Muscle of leg (tissue), 16 donors: ENCODE measurements at places on chromosomes 1 and 21. TPM values are rescaled to one million over a fixed set of nuclear protein-coding genes. Genes with fewer than 3 reads are reported as not detected.

C1orf232 gene
- not detected for polyA plus RNA-seq

PLCH2 gene
- polyA plus RNA-seq: 1.3 TPM

SELENBP1 gene
- polyA plus RNA-seq: 36.5 TPM

NPHS2 gene
- polyA plus RNA-seq: not detected

ST3GAL3 gene
- polyA plus RNA-seq: 30.8 TPM

ANGEL2 gene
- 22.0 TPM for polyA plus RNA-seq

NHLH1 gene
- 0.34 TPM for polyA plus RNA-seq

PLA2G4A gene
- 4.1 TPM for polyA plus RNA-seq

CFHR5 gene
- polyA plus RNA-seq: not detected

ZNF593OS gene
- 0.88 TPM for polyA plus RNA-seq

CYP4X1 gene
- polyA plus RNA-seq: 3.1 TPM

VPS26C gene
- 29.0 TPM for polyA plus RNA-seq

RAB42 gene
- polyA plus RNA-seq: 7.5 TPM

PCBP3 gene
- polyA plus RNA-seq: 1.7 TPM

CLEC20A gene
- polyA plus RNA-seq: not detected

MAGOH gene
- 45.6 TPM for polyA plus RNA-seq

PROX1 gene
- polyA plus RNA-seq: 13.8 TPM

ATAD3C gene
- 0.63 TPM for polyA plus RNA-seq

SLC35F3 gene
- 0.35 TPM for polyA plus RNA-seq

PTPRC gene
- 5.1 TPM for polyA plus RNA-seq

GIPC2 gene
- polyA plus RNA-seq: 2.0 TPM

SMCP gene
- polyA plus RNA-seq: not detected

CYP4A11 gene
- polyA plus RNA-seq: 0.61 TPM

PTGER3 gene
- polyA plus RNA-seq: 1.1 TPM

S100B gene
- 11.1 TPM for polyA plus RNA-seq

LCE1F gene
- not detected for polyA plus RNA-seq

GBP3 gene
- polyA plus RNA-seq: 2.9 TPM
